ENCODE measurements at places on chromosomes 3 and 15.

DNA sequence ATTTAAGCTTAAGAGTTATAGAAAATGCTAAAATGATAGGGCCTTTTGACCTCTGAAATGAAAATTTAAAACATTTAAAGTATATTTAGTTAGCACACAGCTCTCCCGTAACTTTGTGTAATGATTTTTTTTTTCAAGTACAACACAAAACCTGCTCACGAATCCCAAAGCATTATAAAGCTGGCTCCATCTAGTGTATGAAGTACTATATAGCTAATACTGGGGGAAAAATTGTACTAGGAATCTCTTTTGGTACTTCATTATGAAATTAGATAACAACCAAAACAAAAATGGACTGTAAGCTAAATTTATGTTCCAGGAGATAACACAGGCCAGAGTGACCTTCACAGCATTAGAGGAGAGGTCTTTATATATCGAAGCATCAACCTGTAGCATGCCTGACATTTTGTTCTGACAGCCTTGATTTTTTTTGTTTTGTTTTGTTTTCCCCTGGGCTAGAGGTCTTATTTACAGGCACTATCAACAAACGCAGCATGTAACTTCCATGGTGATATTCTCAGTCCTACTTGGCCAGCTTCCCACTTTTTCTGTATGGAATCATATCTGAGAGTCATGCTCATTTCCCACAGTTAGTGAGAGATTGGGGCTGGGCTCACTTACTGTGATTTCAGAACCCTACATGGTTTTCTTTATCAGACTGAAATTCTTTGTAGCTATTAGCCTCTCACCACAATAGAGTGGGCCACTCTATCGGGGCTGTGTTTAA lies 116.3 kb downstream of the MITF start:
- DNase-seq = no peak

DNA sequence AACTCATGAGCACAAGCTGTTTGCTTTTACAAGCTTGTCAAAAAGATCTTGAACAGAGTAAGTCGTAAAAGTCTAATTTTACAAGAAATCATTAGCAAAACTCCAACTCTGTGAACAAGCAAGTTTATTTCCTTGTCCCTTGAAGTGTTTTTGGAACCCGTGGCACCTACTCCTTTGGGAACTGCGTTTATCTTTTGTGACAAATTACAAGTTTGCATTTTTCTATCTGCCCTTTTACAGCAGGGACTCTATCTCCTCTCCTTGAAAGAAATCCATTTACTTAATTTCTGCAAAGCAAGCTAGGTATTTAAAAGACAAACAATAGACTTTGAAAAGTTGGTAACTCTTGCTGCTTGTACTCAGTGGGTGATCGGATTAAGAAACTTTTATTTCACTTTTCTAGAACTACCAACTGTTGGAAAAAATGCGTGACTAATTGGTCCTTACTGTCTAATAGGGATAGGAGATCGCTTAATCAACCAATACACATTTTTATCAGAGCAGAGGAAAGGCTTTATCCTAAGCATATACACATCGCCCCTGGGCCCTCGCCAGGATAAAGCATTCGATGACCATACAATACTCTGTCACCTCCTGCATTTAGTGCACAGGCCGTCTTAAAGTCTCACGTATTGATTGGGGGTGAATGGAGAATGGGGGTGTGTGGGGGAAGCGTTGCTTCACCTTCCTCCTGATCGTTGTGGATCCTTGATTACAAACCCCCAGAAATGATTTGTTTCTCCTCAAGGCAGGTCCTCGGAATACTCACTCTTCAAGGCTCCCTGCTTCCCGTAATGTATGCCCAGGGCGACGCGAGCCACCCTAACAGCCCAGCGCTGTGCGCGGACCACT lies 1.7 kb downstream of the PRTG start:
- DNase-seq = no peak

DNA sequence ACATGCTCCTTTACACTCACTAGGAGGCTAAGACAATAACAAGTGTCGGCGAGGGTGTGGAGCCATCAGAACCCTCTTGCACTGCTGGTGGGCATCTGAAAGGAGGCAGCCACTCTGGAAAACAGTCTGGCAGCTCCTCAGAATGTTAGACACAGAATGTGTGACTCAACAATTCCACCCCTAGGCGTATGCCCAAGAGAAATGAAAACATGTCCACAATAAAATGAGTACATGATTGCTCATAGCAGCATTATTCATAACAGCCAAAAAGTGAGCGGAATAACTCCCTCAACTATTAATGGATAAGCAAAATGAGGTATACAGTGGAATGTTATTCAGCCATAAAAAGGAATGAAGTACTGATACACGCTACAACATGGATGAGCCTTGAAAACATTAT lies 57.8 kb downstream of the WNT7A start:
- DNase-seq = no peak

GRCh38 chr15:82901114-82901805 lies 51.3 kb downstream of the HOMER2 start:
- no peak for DNase-seq

GRCh38 chr3:55755516-55756205 lies 268.6 kb upstream of the WNT5A start:
- DNase-seq = no peak

DNA sequence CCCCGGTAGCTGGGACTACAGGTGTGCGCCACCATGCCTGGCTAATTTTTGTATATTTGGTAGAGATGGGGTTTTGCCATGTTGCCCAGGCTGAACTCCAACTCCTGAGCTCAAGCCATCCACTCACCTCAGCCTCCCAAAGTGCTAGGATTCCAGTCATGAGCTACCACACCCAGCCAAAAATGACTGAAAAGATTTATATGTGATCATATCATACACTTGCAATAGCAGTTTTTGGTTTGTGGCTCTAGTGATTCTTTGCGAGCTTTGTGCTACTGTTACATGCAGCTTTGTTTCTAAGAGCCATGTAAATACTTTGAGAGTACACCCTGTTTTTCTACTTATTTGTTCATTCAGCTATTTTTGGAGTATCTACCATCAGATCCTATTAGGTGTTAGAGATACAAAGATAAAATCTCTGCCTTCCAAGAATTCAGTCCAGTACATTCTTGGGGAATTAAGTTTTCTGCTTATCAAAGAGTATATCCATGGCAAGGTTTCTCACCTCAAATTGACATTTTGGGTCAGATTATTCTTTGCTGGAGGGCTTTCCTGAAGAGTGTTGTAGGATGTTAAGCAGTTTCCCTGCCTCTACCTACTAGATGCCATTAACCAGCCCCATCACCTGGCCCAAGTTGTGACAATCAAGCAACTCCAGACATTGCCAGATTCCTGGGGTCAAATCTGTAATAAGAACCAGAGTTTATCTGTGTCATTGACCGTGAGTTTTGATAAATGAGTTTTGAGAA lies 15.0 kb downstream of the SNAP23 start:
- DNase-seq = no peak

GRCh38 chr3:184531626-184532280 lies 29.8 kb upstream of the EPHB3 start:
- DNase-seq = no peak

- no peak for DNase-seq
Measured at GRCh38 chr3:50177346-50177745, 14.1 kb upstream of the GNAT1 start.

DNA sequence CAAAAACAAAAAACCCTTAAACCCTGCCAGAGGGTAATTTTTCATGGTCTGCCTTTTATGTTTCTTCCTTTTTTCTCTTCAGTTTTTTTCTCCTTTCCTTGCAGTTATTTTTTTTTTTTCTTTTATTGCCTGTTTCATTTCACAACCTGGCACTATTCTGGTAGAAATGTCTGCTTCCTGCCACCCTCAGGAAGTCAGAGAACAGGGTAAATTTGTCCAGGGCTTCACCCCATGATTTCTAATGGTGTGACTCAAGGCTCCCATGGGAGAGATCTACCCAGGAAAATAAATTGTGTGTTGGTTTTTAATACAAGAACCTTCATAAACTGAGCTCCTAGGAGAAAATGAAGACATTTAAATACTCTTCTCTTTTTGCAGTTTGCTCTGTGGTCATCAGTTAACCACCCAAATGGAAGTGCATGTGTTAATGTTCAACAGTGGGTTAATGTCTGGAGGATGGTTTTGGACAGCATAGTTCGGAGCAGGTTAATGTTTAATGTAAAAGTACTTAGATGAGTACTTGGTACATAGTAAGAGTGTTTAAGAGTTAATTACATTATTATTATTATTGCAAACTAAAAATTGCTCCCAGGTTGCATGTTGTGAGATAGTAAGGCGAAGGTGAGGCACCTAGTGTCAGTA lies 45.9 kb downstream of the CGNL1 start:
- no peak for DNase-seq

DNA sequence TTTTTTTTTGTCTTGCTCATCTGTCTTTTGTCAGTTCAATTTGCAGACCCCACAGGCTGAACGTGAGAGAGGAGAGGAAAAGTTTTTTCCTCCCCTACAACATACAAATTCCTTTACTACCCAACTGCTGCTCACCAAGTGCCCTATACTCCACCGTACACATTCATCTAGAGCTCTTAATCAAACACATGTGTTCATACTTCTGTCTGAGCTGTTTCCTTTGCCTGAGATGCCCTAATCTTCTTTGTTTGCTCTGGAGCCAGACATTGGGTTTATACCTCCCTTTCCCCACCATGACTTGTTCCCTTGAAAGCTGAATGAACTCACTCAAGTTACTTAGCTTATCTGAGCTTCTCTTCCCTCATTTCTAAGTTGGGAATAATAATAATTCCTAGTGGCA lies 122.7 kb upstream of the RASGRP1 start:
- DNase-seq = no peak

GRCh38 chr3:51588724-51589123 lies 50.2 kb downstream of the RAD54L2 start:
- no peak for DNase-seq

- DNase-seq = no peak
Measured at GRCh38 chr3:43707998-43708397, 17.3 kb downstream of the ABHD5 start.

DNA sequence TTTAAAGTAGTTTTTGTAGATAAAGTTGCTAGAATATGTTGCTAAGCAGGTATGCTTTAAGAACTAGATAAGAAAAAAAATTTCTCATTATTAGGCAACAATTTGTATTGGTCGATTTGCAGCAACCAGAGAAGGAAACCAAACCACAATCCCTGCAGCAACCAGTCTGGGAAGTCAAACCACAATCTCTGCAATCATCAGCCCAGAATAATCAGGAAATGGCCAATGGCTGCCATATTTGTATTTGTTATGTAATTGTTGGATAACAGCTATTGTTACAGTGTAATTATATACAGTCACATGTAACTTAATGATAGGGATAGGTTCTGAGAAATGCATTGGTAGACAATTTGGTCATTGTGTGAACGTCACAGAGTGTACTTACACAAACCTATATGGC lies 23.6 kb downstream of the STXBP5L start:
- no peak for DNase-seq

DNA sequence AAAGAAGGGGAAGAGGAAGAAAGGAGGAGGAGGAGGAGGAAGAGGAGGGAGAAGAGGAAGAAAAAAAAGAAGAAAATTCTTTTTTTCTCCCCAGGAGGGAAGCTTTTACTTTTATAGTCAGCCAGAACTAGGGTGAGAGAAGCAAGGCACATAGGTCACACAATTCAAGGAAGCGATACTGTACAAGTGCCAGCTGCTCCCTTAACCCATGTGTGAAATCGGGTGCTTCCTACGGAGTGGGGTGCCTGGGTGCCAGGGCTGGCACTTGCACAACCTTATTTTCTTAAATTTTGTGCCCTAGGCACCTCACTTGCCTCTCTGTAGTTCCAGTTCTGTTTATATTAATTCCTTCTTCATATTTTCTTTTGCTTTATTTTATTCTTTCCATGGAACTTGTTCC lies 150.4 kb downstream of the LIPC start:
- no peak for DNase-seq

DNA sequence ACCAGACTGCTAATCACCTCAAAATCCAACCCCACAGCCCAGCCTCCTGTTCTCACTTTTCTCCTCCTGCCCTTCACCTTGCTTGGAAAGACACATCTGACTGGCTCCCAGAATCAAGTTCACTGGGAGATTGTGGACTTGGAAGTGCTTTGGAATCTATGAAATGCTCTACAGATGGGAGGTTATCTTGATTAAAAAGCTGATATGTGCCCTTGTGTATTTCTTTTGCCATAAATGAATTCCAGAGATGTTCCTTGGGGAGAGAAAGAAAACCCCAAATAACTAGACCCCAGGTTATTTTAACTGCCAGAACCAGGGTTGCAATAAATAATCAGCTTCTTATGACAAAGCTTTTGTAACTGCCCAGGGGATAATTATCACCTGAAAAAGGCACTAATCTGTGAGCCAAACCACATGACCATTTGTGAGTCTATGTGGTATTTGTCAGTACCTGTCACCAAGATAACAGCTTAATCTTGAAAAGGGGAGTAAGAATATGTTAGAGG lies 21.7 kb upstream of the ARHGEF3 start:
- no peak for DNase-seq

GRCh38 chr15:83016906-83017305 lies 5.5 kb upstream of the C15orf40 start:
- DNase-seq = no peak

DNA sequence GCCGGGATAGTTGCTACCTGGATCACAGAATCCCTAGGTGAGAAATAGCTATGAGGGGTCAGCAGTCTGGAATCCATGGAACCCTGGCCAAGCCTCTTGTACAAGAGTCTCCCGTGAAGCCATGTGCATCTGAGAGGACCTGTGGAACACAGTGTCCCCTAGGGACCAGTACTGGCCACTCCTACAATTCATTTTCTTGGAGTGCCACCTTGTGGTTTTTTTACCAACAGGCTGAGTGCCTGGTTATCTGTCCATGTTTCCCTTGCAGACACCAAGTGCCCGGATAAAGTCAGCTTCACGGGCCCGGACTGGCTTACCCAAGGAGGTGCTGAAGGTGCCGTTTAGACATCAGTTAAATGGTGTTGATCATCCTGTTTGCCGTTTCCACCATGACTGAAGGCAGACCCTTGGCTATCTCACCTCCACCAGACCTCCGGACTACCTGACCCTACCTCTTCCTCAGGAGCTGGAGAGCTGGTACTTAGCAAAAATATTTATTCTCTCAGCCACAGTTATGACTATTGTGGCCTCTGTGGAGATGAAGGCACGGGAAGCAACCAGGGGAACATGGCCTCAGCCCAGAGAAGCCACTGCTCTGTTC lies 93.9 kb downstream of the RBPMS2 start:
- no peak for DNase-seq

GRCh38 chr15:98160236-98160635 lies 199.7 kb downstream of the ARRDC4 start:
- DNase-seq = peak; percentile 4

DNA sequence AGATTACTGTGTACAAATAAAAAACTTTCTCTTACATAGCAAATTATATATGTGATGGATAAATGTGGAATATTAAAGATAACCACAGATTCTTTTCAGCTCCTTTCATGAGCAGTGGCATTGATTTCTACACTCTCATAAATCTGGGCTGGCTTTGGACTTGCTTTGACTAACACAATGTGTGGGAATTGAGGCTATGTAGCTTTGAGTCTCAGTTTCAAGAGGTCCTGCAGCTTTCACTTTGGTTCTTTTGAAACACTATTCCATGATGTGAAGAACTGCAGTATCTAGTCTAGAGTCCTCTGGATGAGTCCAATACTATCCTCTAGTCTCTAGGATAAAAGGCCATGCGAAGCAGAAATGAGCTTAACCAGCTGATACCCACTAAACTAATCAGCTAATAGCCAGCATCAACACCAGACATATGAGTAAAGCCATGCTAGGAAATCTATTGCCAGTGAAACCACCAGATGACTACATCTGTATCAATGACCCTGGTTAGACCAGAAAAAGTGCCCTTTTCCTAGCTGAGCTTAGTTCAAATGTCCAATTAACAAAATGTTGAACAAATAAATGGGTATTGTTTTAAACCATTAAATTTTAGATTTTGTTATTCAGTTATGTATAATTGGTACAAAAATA lies 274.9 kb upstream of the ZPLD1 start:
- DNase-seq = no peak

GRCh38 chr3:79598594-79598993 lies 169.2 kb downstream of the ROBO1 start:
- no peak for DNase-seq

All from stimulated activated naive CD4-positive, alpha-beta T cell (primary cell).